ENCODE measurements at places on chromosomes 4 and X.

- DNase-seq: no peak
Observed at GRCh38 chrX:40755291-40756249, 20.2 kb upstream of the MED14 start.

- no peak for DNase-seq
Observed at GRCh38 chr4:139315221-139315675, 13.0 kb upstream of the NDUFC1 start.

- DNase-seq: no peak
Observed at GRCh38 chr4:93814141-93814540, 14.4 kb upstream of the ATOH1 start.

GRCh38 chr4:111128327-111128726, 505.4 kb upstream of the PITX2 start:
- DNase-seq: no peak

- DNase-seq: no peak
Observed at GRCh38 chr4:6525474-6525873, 49.5 kb upstream of the MAN2B2 start.

GRCh38 chrX:18927558-18927957, 56.4 kb downstream of the PHKA2 start:
- DNase-seq: no peak

DNA sequence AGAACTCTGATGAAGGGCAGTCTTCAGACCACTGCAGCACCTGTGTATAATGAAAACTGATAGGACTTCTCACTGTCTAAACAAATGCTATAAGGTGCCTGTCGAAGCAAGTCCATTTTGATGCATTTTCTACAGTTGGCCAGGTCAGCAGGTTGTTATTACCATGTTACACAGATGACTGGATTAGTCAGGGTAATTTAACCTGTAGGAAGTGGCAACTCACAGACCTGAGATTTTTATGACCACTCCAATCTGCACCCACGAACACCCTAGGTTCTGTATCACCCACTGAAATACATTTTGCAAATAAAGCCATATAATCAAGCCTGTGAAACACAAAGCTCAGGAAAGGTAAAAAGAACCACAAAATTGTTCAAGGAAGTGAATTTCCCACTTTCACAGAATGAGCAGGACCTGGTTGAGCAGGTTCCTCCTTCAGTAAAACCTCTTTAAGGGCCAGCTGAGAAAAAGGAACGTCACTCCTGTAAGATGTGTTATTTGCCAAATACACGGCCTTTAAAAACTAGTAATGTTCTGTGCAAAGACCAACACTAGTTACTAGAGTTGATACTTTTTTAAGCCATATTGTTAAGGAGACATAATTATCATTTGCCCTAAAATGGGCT, 12.7 kb downstream of the MAML3 start:
- DNase-seq: no peak
